A549 treated with DMSO at 1 μM for 4 hours (cell line): ENCODE measurements at places on chromosomes 2 and 18. TPM values are rescaled to one million over a fixed set of nuclear protein-coding genes. Genes with fewer than 3 reads are reported as not detected.

ZNF638 gene
- 62.8 to 76.6 TPM (median 72.2 TPM) in 5 replicates for total RNA-seq

MAT2A gene
- 446 to 524 TPM (median 495 TPM) in 5 replicates for total RNA-seq

LIPT1 gene
- 3.1 to 4.3 TPM (median 3.8 TPM) in 5 replicates for total RNA-seq

FEV gene
- not detected in 5 replicates for total RNA-seq

LONRF2 gene
- 3.3 to 5.5 TPM (median 4.8 TPM) in 5 replicates for total RNA-seq

CYRIA gene
- 0.14 to 0.23 TPM (median 0.22 TPM) in 5 replicates for total RNA-seq

CGREF1 gene
- 7.0 to 8.3 TPM (median 7.9 TPM) in 5 replicates for total RNA-seq

TMEM247 gene
- not detected in 5 replicates for total RNA-seq

AFF3 gene
- total RNA-seq, result 0.02 to 0.10 TPM (median 0.08 TPM) in 5 replicates

WDPCP gene
- 3.6 to 4.4 TPM (median 3.7 TPM) in 5 replicates for total RNA-seq

BBS5 gene
- total RNA-seq, result 5.6 to 6.3 TPM (median 6.0 TPM) in 5 replicates

SERPINB11 gene
- 0.07 to 0.08 TPM in 2 of 5 replicates, not detected in the others for total RNA-seq

PLCL1 gene
- 0.07 TPM in 1 of 5 replicates, not detected in the others for total RNA-seq

IGFBP2 gene
- 66.1 to 77.6 TPM (median 74.9 TPM) in 5 replicates for total RNA-seq

TFCP2L1 gene
- 0.78 to 0.94 TPM (median 0.89 TPM) in 5 replicates for total RNA-seq

PLGLB1 gene
- total RNA-seq, result 0.19 to 1.2 TPM (median 0.92 TPM) in 4 of 5 replicates, not detected in the other
